ENCODE measurements at places on chromosomes 13 and 19.

GRCh38 chr13:90882551-90882950 lies 464.9 kb upstream of the MIR17HG start:
- DNase-seq = no peak

GRCh38 chr19:34731964-34732363 lies 2.1 kb upstream of the ZNF181 start:
- DNase-seq = no peak

GRCh38 chr13:111846391-111847159 lies 220.4 kb upstream of the SOX1 start:
- DNase-seq = no peak

DNA sequence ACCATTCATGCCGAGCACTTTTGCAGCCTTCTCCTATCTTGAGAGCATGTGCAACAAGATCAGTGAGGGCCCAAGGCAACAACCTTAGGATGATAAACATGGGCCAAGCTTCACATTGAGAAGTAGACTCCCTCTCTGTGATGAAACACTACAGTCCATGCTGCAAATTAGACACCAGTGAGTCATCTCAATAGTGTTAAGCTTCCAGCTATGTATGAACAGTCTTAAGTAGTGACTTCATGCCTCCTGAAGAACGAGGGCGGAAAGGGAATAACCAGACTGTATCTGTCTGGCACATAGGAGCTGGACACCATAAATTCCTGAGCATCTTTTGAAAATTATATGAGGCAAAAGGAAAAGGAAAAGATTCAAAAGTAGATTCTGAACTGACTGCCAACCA lies 309.9 kb upstream of the SLITRK1 start:
- no peak for DNase-seq

DNA sequence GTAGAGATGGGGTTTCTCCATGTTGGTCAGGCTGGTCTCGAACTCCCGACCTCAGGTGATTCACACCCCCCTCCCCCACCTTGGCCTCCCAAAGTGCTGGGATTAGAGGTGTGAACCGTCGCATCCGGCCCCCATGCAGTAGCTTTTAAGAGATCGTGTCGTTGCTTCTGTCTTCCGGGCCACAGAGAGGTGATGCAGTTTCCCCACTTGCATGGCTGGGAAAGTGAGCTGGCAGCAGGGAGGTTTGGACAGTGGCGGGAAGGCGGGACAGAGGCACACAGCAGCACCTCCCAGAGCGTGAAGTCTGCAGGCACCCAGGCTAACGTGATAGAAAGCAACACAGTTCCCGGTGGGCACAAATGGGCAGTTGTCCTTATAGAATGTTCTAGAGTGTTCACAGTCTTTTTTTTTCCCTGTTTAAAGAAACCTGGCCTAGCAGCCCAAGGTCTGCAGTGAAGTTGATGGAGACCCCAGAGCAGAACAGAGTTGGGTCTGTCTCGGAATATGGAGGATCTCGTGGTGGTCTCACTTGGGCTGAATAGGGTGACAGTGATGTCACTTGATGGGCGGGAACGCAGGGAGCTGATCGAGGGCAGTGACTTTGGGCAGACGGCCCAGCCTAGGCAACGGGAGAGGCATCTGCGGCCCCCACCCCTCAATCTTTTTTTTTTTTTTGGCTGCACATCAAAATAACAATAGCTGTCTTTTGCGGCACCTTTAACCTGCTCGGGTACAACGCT lies 4.9 kb downstream of the UHRF1 start:
- DNase-seq = no peak

GRCh38 chr13:41001695-41002094 lies 17.4 kb downstream of the ELF1 start:
- DNase-seq = no peak

GRCh38 chr13:46088821-46089562 lies 15.8 kb downstream of the CPB2 start:
- DNase-seq = no peak

DNA sequence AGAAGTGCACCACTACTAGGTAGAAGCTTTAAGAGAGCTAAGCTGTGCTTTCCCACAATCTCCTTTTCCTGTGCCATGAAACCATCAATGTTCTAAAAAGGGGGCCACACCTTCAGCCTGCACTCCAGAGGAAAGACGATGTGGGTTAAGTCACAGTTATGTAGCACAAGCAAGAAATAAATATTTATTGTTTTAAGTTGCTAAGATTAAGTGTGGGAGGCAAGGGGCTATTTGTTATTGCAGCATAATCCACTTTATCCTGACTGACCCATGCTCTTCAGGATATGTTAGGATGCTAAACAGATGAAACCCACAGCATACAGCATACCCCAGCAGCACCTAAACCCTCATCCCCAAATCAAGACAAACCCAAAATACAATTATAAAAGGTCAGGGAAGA lies 64.7 kb downstream of the MBD3L2B start:
- no peak for DNase-seq

GRCh38 chr13:40389081-40389641 lies 277.3 kb downstream of the FOXO1 start:
- peak; percentile 37 for DNase-seq

DNA sequence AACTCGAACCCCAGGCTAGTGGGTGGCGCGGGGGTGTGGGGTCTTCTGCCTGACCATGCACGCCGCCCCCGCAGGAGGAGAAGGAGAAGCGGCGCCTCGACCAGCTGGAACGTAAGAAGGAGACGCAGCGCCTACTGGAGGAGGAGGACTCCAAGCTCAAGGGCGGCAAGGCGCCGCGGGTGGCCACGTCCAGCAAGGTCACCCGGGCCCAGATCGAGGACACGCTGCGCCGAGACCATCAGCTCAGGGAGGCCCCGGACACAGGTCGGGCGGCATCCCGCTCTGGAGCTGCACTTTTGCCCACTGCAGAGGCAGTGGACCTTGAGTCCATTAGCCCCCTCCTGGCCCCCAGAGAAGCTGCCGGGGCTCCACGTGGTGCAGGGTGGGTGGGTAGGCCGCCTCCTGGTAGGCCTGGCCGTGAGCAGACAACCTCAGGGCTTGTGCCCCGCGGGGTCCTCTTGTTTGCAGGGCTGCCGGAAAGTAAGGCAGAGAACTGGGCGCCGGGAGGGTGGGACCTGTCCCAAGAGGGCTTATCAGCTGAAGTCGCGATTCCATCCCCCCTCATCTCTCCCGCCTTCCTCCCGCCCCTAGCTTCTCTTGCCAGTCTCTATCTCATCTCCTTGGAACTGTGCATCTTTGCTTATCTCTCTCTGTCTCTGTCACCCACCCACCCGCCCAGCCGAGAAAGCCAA lies 9.9 kb downstream of the CCDC124 start:
- DNase-seq = no peak

- DNase-seq = no peak
Observed at GRCh38 chr13:23703246-23703860, 133.1 kb downstream of the TNFRSF19 start.

DNA sequence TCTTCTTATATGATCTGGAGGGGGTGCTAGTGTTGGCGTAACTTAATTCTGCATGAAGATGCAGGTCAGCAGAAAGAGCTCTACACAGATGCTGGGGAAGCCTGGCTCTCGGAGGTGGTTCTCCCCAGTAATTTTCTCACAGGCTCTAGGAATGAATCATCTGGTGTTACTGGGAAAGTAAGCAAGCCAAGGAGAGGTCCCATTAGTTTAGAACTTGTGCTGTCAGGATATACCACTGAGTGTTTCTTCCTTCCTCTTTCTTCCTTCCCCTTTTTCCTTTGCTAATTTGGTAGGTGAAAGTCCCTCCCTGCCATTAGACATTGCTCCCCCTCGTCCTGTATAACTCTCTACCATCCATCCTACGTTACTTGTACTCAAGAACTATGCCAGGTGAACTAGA lies 68.3 kb downstream of the ATP8A2 start:
- DNase-seq = no peak

- DNase-seq = no peak
Observed at GRCh38 chr13:58369936-58370335, 738.4 kb downstream of the PCDH17 start.

GRCh38 chr19:40705362-40705651 lies 11.4 kb downstream of the COQ8B start:
- no peak for DNase-seq

GRCh38 chr13:77860507-77860981 lies 58.1 kb downstream of the EDNRB start:
- no peak for DNase-seq

DNA sequence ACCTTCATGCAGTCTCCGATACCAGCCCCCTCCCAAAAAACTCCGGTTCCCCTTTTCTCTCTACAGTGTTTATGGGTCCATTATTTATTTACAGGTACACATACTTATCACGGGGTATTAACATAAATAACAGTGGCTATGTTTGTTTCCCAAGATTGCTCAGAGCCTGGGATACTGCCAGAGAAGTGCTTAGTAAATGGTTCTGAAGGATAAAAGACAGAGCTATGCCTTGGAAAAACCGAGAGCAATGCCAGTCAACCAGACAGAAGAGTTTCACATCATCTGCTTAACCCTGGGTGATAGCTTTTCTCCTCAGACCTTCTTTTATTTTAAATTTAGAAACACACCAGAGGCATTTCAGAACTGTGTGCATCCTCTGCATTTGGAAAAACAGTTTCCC lies 61.3 kb downstream of the NUFIP1 start:
- no peak for DNase-seq

DNA sequence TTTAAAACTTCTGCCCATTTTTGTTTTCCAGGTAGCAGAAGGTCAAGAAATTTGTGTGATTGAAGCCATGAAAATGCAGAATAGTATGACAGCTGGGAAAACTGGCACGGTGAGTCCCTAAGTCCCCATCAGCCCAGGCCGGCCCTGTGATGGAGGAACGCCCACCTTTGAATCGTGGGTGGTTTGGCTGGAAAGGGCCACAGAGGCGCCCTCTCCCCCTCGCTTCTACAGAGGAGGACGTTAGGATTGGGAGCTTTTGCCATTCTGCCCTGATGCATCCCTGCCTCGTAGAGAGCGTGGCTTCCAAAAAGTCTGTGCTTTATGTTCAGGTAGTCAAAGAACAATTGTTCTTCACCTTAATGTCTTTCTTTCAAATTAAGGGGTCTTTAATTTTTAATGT lies 60.9 kb downstream of the GGACT start:
- no peak for DNase-seq

DNA sequence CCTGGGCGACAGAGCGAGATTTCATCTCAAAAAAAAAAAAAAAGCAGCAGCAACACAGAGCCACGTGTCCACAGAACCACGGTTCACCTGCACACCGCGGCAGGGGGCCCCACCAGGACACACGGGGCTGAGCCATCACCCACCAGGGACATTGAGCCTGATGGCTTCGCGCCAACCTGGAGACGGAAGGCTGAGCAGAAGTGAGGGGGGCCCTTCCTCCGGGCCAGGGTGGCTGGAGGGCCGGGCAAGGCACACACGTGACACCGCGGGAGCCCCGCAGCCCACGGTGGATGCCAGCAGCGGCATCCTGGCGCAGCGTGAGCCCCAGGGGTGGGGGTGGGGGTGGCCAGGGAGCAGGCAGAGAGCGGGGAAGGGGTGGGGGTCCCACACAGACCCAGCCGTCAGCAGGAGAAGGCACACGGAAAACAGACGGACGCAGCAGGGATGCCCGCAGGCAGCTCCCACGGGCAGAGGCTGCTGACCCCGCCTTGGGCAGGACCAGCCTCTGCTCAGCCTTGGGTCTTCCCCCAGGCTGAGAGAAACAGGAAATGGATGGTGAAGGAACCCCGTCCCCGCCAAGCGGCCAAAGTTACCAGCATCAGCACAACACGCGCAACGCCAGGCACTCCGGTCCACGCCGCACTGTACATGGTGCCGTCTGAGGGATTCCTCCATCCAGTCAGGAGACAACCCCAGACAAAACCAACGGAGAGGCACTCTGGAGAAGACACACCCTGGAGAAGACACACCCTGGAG lies 33.6 kb downstream of the SBNO2 start:
- no peak for DNase-seq

GRCh38 chr19:15437355-15438123 lies 12.2 kb downstream of the WIZ start:
- DNase-seq = no peak

GRCh38 chr19:10852098-10852800 lies 4.0 kb downstream of the C19orf38 start:
- no peak for DNase-seq

GRCh38 chr13:113722921-113723320 lies 36.1 kb upstream of the TMEM255B start:
- DNase-seq = no peak

- no peak for DNase-seq
Observed at GRCh38 chr13:29733147-29733611, 117.2 kb downstream of the UBL3 start.

- DNase-seq = no peak
Observed at GRCh38 chr19:30606114-30607050, 234.2 kb downstream of the ZNF536 start.

GRCh38 chr19:54959840-54960239 lies 6.3 kb upstream of the NLRP2 start:
- peak; percentile 41 for DNase-seq

DNA sequence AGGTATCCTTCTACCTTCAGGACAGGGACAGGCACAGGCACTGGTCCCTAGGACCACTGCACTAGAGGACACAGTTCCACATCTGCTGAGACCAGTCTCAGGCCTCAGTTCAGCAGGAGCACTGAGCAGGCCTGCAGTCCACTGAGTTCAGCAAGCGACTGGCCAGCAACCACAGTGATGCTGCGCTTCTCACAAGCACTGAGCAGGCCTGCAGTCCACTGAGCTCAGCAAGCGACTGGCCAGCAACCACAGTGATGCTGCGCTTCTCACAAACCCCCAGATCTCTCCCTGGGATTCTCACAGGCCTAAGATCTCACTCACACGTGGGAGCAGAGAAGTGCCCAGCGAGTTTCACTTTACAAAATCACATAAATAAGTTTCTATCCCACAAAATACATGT lies 140.6 kb downstream of the IRS2 start:
- no peak for DNase-seq

DNA sequence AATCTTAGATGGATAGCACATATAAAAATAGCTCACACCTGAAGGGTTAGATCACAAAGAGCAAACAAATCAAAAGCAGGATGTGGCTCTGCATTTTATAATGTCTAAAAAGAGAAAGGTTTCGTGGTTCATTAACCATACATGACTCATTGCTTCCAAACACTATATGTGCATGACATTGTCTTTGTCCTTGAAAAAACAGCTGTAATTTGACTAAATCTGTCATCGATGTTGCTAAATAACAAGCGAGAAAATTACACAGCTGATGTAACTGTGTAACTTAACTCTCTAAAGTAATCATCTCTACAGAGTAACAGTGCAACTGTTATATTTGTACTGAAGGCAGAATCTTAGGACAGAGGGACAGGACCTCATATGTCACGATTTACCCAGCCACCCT lies 383.1 kb upstream of the GPC6 start:
- DNase-seq = no peak

DNA sequence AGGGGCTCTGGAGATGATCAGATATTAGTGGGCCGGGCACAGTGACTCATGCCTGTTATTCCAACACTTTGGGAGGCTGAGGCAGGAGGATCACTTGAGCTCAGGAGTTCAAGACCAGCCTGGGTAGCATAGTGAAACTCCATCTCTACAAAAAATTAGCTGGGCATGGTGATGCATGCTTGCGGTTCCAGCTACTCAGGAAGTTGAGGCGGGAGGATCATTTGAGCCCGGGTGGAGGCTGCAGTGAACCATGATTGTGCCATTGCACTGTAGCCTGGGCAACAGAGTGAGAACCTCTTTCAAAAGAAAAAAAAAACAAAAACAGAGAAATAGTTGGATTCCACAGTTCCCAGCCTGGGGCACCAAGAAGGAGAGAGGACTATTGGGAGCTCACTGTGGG lies 17.9 kb upstream of the SHFL start:
- no peak for DNase-seq

Measured in germinal center (tissue), 1 donor.